T-helper 1 cell (primary cell): ENCODE measurements at places on chromosomes 5 and 9.

DNA sequence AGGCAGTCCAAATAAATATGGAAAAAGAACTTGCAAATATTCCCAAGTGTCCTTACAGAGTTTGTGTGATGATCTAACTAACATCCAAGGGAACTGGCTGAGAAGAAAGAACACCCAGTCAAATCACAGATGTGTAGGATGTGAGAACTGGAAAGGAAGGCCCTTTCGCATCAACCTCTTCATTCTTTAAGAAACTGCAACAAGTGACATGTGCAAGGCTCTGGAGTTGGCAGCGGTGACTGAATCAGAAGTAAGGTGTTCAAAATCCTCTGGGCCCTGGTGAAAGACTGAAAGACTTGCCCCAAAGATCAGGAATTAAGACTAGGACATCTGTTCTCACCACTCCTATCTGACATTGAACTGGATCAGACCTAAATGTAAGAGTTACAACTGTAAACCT is 88.7 kb downstream of the RAPGEF1 start:
- no peak for DNase-seq

DNA sequence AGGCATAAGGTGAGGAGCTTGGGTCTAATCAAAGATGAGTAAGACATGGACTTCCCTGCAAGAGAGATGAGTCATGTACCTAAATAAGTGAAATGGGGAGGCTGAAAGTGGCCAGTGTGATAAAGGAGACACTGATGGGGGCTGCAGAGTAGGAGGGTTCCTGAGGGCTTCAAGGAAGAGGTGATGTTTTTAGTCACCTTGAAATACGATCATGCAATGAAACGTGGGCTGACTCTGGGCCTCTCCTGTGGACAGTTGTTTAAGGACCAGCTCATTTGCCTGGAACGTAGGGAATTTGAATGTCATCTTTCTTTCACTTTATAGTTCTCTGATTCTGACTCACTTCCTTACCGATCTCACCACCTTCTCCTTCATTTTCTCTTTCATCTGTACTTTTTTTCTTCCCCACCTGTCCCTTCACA is 49.6 kb upstream of the CPLX2 start:
- DNase-seq = no peak

- DNase-seq = no peak
Observed at GRCh38 chr9:129221233-129221632, 43.2 kb upstream of the IER5L start.

GRCh38 chr5:73180566-73180965 is 7.6 kb downstream of the TMEM174 start:
- DNase-seq = no peak

DNA sequence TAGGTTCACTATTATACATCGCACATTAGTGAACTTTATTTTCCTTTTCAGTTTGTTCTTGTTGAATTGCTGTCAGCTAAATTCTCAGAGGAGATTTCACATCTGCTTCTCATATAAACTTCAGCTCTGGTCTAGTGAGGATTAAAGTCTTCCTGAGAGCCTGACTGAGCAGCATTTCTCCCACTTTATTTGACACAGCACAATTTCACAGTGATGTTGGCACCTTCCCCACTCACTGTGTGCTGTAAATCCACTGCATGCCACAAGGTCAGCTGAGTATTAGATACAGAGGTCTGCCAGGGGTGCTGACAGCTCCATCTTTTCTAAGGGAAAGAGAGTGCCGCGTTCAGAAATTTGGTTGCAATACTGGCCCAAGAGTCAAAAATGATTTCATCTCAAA is 567.4 kb downstream of the PRR16 start:
- no peak for DNase-seq

GRCh38 chr9:131546336-131547084 is 1.2 kb downstream of the PRRT1B start:
- DNase-seq = no peak

DNA sequence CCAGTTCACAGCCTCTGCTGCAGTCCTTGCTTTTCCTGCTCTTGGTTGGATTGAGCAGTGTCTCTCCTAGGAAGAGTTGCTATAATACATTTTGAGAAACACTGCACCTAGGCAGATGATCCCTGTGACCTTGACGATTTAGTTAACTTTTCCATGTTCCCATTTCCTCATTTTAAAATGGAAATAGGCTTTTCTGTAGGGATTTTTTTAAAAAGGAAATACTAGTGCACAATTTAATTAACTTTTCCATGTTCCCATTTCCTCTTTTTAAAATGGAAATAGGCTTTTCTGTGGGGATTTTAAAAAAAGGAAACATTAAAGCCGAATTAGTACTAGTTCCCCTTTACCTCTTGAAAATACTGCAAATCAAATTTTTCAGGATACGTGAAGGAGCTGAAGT is 4.7 kb downstream of the ATP6V0E1 start:
- DNase-seq = no peak

DNA sequence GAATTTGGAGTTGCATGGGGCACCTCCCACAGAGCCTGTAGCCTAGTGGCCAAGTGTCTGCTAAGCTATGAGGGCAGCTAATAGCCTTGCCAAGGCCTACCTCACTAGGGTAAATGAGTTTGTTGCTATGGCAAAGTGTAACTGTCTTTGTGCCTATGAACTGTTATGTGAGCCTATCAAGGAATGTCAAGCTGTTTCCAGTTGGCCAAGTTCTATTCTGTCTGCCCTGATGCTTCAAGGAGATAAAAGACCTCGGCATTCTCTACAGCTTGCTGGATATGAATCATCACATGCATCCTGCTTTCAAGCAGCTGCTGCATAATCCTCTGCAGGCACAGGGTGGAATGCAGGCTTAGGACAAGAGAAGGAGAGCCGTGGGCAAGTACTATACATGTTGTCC is 69.8 kb upstream of the CCDC112 start:
- no peak for DNase-seq

DNA sequence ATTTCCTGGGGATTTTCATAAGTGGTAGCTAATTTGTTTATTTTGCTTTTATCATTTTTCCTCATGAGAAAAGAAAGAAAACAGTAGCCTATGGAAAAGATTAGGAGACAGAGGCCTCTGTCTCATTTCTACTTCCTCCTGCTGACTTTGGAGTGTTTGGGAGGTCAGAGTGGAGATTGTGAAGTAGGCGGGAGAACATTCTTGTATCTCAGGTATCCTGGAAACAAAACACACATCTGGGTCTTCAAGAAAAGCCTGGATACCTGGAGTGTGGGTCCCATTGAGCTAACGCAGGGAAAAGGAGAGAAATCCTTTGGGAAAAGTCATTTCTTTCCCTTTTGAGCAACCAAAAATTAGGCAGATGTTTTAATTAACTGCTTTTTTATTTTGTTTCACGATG is 161.5 kb upstream of the DMAC1 start:
- no peak for DNase-seq

DNA sequence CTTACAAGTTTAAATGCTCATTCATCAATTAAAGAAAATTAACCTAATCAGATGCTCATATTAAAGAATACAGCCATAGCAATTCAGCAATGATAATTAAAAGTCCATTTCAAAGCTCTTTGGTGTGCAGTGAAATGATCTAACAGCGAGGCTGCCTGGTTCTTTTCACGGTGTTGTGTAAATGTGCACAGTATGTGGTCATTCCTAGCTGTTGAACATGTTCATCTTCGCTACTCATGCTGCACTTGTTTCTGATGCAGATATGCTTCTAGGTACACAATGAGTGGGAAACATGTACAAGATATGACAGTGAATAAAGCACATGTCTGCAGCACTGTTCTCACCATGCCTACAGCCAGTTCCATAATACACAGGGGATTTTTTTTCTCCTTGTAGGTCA is 163.5 kb downstream of the NR2F1-AS1 start:
- DNase-seq = no peak

GRCh38 chr9:10633785-10634184 is 21.0 kb upstream of the PTPRD start:
- DNase-seq = no peak

DNA sequence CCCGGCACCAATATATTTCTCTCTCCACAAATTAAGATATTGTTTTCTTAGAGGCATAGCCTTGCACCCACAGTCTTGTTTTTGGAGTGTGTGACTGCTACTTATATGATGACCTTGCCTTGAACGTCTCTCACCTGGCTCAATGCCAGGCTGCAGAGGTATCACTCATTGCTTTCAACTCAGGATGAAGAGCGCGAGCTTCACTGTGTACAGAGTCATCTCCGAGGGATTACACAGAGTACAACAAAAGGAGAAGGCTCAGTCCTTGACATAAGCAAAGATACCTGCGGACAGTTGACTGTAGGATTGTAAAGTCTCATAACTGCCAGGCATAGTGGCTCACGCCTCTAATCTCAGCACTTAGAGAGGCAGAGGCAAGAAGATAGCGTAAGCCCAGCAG is 53.8 kb downstream of the CD180 start:
- DNase-seq = no peak

GRCh38 chr5:67475489-67475888 is 278.9 kb upstream of the CD180 start:
- DNase-seq = no peak

GRCh38 chr9:104088416-104088815 is 5.7 kb upstream of the SMC2 start:
- no peak for DNase-seq

DNA sequence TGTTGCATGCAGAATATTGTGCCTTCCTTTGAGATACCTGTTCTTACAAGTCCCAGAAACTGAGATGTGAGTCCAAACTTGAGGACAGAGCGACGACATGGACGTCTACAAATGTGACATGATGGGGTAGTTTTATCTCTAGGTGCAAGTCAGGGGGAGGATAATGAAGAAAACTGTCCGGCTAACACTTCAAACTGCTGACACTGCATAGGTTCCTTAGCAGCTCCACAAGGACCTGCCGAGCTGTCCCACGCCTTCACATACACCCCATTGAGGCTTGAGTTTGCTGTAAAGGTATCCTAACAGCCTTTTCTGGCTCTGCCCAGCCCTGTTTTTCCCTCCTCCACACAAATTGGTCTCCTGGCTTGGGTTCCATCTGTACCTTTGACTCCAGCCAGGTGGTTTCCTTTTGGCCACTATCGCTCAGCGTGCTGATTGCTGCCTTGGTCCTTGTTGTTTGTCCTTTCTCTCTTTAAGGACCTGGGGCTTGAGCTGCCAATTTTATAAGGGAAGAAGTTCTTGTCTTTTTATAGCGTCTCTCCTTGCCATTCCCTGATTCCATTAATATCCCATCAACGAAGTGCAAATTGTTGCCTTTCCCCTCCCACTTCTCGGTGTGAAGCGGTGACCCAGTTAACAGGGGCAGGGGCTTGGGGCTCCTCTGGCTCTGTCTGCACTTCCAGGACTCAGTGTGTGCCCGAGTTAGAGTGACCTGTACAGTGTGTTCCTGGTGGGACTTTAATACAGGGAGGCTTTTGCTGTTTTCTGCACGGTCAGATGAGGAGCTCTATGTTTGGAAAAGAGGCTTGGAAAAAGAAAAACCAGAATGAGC is 100.3 kb downstream of the PCSK1 start:
- DNase-seq = no peak

- DNase-seq = no peak
Observed at GRCh38 chr9:135088348-135088978, 995 bp downstream of the OLFM1 start.

DNA sequence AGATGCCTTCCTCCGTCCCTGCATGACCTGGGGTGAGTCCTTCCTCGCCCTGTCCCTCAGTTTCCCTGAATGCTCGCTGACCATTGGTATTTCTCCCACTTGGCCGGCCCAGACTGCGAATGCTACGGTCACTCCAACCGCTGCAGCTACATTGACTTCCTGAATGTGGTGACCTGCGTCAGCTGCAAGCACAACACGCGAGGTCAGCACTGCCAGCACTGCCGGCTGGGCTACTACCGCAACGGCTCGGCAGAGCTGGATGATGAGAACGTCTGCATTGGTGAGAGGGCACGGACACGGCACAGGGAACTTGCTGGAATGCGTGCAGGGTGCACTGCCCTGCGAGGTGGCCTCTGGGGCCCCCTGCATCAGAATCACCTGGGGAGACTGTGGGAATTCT is 77.1 kb downstream of the NTNG2 start:
- no peak for DNase-seq

DNA sequence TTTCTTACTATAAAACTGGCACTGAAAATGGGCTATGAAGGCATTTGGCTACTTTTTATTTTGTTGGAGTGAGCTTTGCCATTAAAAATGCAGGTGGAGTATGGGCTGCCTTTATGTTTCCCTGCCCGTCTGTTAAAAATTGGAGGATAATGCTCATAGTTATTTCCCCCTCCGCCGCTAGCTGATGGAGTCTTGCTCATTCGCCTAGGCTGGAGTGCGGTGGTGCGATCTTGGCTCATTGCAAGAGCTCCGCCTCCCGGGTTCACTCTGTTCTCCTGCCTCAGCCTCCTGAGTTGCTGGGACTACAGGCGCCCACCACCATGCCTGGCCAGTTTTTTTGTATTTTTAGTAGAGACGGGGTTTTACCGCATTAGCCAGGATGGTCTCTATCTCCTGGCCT is 8.6 kb downstream of the G3BP1 start:
- no peak for DNase-seq

DNA sequence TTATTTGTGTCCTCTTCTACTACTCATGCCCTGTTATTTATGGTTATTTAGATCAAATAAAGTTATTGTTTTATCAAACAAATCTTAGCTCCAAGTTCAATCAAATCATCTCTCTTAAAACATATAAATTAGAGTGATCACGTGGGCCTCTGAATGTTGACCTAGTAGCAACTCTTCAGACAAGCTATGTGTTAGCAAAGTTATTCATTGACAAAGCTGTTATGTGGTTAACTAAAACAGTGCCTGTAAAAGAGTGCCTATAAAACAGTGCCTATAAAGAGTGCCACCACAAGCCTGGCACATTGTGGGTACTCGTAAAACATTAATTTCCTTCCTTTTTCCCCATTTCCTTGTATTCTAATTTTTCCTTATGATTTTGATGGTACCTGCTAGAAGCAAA is 421.9 kb downstream of the HCN1 start:
- no peak for DNase-seq

- DNase-seq = no peak
Observed at GRCh38 chr5:149408252-149409099, 29.4 kb upstream of the IL17B start.

GRCh38 chr5:41309275-41309674 is 95.9 kb upstream of the C6 start:
- DNase-seq = no peak

GRCh38 chr9:137315581-137316011 is 13.5 kb upstream of the NRARP start:
- no peak for DNase-seq

DNA sequence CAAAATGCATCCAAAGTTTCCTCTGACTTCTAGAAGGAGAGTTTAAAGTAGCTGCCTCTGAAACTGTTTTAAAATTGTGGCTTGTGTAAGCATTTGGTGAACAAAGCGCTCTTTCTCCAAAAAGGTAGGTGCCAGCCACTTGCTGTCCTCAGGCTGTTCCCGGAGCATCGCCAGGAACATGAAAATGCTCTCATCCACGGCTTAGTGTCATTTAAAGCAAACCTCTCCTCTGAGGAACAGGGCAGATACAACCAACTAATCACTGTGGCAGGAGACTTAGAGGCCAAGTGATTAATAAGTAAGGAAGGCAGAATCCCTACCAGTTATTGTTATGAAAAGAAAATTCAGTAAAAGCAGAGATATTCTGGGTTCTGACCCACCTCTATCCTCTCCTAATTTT is 165.6 kb downstream of the DCP2 start:
- no peak for DNase-seq

DNA sequence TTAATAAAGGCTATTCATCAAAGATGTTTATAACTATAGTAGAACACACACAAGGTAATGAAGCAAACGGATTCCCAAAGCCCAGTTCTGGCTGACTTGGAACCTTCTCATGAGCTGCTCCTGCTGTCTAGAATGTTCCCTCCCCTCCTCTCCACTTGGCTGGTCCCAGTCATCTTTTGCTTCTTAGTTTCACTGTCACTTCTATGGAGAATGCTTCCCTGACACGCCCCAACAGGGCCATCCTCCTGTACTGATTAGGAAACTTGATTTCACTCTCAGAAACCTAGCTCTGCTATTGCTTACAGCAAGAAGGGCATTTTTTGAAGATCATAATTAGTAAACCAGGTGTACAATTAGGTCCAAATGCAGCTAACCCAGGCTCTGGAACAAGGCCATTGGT is 3.2 kb upstream of the RAPGEF1 start:
- no peak for DNase-seq
